Effector memory CD4-positive, alpha-beta T cell (primary cell): ENCODE measurements at places on chromosomes 16 and 17.

DNA sequence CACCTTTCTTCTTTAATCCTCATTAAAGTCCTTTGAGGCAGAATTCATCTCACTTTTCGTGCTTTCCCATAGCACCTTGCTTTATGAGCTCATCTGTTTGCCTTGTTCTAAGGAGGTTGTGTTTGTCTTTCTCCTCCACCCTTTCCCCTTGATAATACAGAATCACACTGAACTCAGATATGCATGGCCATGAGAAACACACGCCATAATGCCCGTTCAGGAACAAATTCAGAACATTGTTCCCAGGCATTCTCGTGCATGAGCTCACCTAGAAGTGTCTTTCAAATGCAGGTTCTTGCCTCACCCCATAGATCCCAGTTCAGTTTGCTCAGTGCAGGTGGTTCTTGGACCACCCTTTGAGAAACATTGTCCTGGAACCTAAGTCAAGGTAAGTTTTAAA, 71.1 kb downstream of the TMEM114 start:
- DNase-seq: no peak

- DNase-seq: no peak
Observed at GRCh38 chr17:44568945-44569858, 11.9 kb downstream of the FZD2 start.

GRCh38 chr16:48353565-48354163, 31.5 kb downstream of the SIAH1 start:
- DNase-seq: peak; percentile 38

DNA sequence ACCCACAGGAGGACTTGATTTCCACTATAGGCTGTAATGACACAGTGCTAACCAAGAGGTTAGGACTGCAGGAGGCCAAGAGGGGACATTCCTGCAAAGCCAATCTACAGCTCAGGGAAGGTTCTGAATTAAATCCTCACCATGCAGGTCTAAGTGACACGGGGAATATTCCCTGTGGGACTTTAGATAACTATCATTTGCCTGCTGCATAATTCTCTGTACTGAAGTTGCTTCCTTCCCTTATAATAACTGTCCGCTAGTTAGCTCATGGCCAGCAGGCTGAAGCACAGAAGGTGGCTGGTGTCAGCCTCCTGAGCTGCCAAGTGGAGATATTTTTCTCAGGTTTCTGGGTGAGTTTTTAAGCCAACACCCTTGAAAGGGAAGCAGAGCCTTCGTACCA, 74.6 kb upstream of the SOX9 start:
- no peak for DNase-seq

GRCh38 chr17:79970576-79971068, 65.0 kb downstream of the TBC1D16 start:
- DNase-seq: peak; percentile 17

DNA sequence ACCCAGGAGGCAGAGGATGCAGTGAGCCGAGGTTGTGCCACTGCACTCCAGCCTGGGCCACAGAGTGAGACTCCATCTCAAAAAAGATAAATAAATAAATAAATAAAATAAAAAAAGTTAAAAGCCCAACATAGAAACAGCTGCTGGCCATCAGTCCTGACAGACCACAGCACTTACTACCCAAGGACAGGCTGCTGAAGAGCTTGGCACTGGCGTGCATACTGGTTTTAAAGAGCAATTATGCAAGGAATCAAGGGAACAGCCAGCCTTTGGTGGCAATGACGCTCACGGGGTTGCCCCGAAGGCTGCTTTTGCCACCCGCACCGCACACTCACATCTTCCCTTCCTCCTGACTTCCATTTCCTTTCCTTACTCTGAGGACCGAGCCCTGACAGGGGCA, 4.2 kb downstream of the PLD6 start:
- DNase-seq: no peak

DNA sequence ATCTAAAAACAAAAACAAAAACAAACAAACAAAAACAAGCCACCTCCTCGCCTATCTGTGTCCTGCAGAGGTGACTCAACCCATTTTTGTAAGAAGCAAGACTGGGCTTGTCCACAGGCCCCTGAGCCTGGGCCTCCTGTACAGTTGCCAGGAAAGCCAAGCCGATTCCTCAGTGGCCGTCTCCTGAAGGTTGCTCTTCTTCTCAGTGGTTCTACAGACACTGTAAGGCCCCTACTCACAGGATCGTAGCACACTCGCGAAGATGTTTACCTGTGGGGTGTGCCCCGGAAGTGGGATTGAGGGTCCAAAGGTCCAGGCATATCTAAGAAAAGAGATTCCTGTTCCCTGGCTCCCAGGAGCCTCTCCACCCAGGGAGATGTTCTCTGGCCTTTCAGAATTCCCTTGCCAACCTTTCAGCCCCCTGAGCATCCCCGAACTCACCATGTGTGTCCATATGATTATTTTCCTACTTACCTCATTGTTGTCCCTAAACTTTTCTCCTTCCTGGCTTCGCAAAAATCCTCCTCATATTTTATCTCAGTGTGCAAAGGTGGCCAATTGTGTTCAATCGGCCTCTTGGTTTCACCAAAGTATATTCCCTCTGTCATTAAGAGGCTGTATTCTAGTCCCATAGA, 7.5 kb upstream of the CES3 start:
- DNase-seq: no peak

DNA sequence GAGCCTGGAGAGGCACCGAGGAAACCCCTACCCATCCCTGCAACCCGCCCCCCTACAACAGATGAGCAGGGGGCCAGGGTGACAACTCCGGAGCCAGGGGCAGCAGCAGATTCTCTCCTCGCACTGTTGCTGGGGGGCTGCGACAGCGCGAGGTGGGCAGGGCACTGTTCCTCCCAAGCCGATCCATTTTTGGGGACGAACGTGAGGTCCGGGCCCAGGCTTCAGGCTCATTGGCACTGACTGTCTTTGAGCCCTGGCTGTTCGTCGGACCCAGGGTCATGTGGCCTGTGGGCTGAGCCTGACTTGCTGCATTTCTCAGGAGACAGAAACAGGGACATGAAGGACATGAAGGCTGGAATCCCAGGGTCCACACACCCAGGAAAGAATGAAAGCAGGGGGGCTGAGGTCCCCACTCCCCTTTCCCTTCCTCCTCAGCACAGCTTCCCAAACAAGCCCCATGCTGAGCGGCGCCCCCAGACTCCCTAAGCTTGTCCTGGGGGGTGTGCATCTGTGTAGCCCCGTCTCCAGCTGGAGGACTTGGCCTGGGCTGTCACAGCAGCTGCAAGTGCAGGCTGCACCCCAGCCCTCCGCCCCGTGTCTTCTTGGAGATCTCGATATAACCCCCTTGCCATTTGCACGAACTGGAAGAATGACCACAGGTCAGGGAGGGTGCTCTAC, 18.7 kb downstream of the CEP295NL start:
- DNase-seq: no peak

DNA sequence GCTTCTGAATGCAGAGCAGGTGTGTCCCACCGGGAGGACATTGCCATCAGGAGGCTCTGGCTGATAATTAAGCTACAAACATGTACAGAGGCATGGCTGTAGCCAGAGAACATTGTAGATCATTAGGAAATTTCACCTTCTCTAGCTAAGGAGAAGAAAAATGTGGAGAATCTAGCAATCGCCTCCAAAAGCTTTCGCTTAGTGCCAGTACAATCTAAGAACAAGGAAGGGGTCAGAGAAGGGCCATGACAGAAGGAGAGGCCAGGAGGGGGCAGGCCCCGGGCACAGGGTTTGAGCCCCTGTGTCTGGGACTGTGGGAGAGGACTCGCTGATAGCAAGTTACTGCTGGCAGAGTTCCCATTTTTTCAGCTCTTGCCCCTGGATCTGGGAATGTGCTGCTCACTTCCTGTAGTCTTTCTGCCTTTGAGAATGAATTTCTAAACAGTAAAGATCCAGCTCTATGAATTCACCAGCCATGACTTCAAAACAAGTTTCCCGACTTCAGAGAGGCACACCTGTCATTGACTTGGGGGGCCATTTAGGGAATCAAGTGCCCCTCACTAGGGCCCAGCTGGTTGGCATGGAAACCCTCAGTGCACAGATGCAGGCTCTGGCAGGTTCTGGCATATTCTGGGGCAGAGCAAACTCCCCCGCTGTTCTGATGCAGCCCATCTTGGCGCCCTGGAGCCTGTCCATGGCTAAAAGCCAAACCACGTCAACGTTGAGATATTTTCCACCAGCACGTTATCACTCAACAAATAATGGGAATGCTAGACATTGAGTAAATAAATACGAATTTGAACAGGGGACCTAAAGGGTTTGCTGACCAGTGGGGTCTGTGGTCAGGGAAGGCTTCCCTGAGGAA, 59.5 kb upstream of the CACNG4 start:
- no peak for DNase-seq

DNA sequence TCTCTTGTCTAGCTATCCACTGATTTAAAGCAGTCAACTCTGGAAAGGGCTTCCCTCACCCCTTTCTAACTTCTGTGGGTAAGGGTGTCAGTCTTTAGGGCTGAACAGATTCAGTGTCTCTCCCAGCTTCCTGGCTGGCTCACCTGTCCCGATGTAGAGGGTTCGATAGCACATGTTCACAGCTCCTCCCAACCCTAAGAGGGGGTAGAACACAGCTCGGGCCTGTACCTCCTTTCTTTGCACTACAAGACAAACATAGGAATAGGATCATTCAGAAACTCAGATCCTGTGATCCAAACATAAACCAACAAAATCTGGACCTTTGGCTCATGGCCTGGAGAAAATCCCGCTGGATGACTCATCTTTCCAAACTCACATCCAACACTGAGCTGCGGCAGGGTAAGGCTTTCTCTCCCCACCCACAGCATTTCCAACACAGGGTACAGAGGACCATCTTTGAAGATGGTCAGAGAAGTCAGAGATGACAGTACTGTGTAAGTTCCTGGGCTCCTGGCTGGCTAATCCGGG, 5.8 kb upstream of the DHRS13 start:
- no peak for DNase-seq
